ENCODE measurements at places on chromosomes 2 and 18.

GRCh38 chr2:63875131-63875527, 33.4 kb downstream of the UGP2 start:
- peak; percentile 71 for DNase-seq

DNA sequence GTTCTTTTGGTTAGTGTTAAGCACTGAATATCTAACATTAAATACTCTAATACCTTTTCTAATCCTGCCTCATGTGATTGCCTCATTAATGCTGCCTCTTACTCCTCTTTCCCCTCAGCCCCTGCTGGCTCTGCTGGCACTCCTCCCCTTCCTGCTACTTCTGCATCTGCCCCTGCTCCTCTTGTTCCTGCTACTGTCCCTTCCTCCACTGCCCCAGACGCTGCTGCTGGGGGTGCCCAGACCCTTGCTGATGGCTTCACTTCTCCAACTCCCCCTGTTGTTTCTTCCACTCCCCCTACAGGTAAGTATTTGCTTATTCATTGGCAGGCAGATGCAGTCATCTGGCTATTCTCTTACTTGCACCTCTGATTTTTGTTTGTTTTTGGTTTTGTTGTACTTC, 68.5 kb downstream of the ABI2 start:
- DNase-seq, result no peak

DNA sequence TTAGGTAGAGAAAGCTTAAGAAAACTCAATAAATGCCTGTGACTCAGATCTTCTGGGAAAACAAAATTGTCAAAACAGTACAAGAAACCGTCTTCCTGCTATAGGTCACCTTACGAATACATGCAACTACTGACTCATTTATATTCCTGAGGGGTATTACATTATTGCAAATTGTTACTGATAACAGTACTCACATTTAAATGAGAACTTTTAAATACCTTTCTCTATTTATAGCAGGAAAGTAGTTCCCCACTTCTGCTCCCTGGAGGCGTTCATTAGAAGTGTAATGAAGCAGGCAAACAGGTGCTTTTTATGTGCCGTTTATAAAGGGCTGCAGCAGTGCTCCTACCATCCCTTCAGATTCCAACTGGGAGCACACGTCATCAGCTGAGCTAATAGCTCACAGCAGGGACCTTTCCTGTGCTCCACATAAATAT, 65.1 kb upstream of the RPRM start:
- no peak for DNase-seq

DNA sequence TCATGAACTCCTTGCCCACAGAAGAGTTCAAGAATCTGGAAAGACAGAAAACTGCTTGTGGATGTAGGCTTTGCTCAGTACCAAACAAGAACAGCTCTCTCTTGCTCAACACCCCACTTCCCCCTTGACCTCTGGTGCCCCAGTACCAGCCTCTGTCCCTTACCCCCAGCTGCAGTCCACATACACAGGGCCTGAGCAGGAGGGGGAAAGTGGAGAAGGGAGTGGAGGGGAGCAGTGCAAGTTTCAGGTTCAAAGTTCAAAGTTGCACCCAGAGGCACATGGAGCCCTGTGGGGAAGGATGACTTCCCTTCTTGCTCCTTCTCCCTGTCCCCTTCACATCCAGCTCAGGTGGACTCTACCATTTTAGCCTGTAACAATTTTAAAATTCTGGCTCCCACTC, 61.1 kb upstream of the LPIN2 start:
- DNase-seq, result no peak

- no peak for DNase-seq
Measured at GRCh38 chr18:28065031-28065792, 111.7 kb downstream of the CDH2 start.

- DNase-seq, result no peak
Measured at GRCh38 chr2:29697715-29698114, 223.7 kb downstream of the ALK start.

DNA sequence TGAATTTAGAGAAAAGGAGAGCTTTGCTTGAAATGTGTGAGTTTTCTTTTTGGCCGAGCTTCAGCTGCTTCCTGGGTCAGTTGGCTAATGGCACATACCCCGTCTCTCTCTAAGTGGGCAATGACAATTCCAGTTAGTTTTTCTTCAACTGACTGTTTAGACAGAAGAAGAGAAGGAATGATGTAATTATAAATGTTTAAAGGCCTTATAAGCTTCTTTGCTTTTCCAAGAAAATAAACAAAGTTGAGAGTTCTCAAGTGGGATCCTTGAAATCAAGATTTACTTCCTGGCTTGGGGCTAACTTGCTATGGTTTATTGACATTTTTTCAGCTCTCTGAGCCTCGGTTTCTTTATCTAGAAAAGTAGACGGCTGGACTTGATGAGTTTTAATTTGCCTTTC, 794.9 kb upstream of the ACVR2A start:
- peak; percentile 45 for DNase-seq

GRCh38 chr18:47100212-47100831, 50.0 kb downstream of the HDHD2 start:
- no peak for DNase-seq

- no peak for DNase-seq
Measured at GRCh38 chr18:770583-770961, 41.5 kb downstream of the YES1 start.

GRCh38 chr2:62857139-62857931, 151.8 kb downstream of the EHBP1 start:
- DNase-seq, result no peak

DNA sequence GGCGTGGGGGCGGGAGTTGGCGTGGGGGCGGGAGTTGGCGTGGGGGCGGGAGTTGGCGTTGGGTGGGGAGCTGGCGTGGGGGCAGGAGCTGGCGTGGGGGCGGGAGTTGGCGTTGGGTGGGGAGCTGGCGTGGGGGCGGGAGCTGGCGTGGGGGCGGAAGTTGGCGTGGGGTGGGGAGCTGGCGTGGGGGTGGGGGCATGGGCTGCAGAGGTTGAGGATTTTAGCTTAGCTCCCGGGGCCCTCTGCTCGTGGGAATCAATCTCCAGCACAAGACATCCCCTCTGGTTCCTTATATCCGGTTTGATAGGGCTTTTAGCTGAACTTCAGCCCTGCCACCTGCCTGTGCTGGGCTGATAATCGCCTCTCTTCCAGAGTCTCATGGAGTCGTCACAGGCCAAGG, 177.0 kb downstream of the LDLRAD4 start:
- DNase-seq, result no peak

DNA sequence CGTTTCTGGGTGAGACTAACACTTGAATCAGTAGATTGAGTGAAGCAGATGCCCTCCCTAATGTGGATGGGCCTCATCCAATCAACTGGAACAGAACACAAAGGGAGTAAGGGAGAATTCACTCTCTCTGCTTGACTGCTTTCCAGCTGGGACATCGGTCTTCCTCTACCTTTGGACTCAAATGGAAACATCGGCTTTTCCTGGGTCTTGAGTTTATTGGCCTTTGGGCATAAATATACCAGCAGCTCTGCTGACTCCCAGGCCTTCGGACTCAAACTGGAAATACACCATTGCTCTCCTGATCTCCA, 311.6 kb downstream of the STK39 start:
- no peak for DNase-seq

DNA sequence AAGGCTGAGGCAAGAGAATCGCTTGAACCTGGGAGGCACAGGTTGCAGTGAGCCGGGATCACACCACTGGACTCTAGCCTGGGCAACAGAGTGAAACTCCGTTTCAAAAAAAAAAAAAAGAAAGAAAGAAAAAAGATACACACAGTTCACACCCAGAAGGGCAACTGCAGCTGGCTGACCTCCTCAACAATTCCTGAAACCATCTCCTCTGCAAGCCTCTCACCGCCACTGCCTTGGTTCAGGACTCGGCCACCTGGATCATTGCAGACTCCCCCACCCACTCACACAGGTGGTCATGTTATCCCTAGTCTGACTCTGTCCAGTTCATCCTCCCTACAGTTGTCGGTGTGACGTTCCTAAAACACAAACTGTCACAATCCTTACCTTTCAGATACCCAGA, 2.2 kb downstream of the CYS1 start:
- no peak for DNase-seq

GRCh38 chr2:238286551-238286950, 1.9 kb downstream of the PER2 start:
- DNase-seq, result peak; percentile 59

DNA sequence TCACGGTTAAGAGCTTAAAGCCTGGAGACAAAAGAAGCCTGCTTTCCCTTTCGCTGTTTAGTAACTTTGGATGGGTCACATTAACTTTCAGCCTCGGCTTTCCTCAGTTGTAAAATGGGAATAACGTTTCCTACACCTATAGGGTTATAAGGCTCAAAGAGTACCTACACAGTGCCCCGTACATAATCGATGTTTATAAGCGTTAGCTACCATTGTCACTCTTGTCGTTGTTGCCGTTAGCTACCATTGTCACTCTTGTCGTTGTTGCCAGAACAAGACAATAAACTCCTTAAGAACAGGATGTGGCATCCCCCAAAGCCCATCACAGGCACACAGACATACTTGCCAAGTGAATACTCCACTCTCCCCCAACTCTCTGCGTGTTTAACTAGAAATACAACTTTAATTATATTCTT, 901 bp upstream of the MFSD6 start:
- no peak for DNase-seq

DNA sequence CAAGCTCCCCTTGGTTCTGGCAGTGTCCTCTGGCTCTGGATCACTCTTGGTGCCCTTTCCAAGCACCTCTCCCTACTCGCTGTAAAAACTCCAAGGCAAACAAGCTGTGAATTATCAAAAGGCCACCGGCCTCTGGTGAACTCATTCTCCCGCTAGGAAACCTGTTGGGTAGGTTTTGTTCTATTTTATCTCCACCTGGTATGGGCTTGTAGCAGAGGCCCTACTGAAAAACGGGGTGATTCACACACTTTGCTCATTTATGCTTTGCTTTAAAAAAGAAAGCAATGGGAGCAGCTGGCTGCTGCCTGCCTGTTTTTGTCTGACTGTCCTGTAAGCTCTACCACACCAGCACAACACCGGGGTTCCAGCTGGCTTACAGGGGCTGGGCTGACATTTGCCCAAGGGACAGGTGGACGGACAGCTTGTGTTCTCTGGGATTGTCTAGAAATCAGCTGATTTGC, 56.8 kb downstream of the SH3BP4 start:
- no peak for DNase-seq

DNA sequence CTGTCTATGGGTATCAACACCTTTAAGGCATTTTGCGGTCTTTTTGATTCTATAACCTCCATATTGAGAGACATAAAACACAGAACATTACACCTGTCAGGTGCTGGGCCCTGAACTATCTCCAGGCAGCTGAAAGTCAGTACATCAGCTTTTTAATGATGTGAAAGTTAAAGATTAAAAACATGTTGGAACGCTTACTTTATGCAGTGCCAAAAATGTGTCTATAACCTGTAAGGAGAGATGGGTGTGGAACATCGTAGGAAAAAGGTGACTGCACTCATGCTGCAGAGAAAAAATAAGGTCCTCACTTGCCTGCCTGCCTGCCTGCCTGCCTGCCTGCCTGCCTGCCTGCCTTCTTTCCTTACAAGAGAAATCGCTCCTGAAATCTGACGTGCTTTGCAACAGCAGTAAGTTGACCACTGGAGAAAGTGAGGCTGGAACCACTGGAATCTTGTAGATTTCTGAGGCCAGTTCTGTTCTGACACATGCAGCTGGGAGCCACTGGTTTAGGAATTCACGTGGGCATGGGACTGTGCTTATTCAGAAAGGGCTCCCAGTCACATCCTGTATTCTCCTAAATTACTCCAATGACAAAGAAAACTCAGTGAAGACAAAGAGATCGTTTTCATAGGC, 34.1 kb downstream of the BCL11A start:
- DNase-seq, result no peak

- no peak for DNase-seq
Measured at GRCh38 chr2:39215545-39215944, 28.2 kb downstream of the CDKL4 start.

DNA sequence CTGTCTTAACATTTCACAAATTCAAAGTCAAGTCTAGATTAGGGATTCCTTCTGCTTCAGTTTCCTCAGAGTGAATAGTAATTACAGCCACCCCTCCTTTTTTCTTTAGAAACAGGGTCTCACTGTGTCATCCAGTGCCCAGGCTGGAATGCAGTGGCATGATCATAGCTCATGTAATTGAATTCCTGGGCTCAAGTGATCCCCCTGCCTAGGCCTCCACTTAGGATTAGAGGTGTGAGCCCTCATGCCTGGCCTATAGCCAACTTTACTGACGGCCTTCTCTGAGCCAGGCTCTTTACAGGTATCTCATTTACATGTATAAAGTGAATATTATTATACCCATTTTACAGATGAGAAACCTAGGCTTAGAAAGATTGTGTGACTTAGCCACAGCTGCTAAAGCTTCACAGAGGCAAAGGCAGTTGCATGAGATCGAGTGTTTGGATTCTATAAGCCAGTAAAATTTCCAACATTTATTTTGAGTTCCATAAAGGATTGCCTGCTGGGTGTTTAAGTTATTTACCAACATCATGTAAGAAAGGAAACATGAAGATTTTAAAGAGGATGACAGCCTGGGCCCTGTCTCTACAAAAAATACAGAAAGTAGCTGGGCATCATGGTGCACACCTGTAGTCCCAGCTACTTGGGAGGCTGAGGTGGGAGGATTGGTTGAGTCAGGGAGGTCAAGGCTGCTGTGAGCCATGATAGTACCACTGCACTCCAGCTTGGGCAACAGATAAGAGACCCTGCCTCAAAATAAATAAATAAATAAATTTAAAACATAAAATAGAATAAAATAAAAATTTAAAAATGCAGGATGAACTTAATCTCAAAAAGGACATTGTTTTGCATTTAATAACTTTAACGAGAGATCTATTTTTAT, 1.8 kb downstream of the ENOSF1 start:
- DNase-seq, result no peak

GRCh38 chr2:131004446-131005209, 88.6 kb downstream of the FAM168B start:
- DNase-seq, result no peak

- DNase-seq, result no peak
Measured at GRCh38 chr2:831622-832021, 119.0 kb upstream of the SNTG2 start.

- no peak for DNase-seq
Measured at GRCh38 chr2:228590681-228591080, 409.2 kb upstream of the SPHKAP start.

GRCh38 chr2:231399853-231400680, 4.6 kb downstream of the B3GNT7 start:
- no peak for DNase-seq

All from AG09319 (cell line).